ENCODE measurements at places on chromosomes 1 and 21. TPM values are rescaled to one million over a fixed set of nuclear protein-coding genes. Genes with fewer than 3 reads are reported as not detected.

DNA sequence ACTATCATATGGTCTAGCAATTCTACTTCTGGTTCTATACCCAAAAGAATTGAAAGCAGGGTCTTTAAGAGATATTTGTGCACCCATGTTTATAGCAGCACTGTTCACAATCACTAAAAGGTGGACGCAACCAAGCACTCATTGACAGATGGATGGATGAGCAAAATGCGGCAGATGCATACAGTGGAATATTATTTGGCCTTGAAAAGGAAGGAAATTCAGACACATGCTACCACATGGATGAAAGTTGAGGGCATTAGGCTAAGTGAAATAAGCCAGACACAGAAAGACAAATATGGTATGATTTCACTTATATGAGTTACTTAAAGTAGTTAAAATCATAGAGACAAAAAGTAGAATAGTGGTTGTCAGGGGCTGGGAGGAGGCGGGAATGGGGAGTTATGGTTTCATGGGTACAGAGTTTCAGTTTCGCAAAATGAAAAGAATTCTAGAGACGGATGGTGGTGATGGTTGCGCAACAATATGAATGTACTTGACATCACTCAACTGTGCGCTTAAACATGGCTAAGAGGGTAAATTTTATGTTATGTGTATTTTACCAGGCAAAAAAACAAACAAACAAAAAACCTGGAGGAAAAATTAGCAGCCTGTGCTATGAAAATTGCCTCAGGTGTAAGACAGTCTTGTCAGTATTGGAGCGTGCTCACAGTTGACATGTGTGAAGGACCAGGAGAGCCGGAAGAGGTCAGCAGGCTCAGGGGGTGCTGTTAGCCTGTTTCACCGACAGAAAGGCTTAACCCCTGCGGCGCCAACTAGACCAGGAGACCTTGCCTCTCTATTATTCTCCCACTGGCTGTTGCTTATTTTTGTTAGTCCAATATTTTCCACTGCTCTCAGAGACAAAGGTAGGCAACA, 26.5 kb downstream of the CD247 start:
- no peak for DNase-seq

GRCh38 chr1:115507901-115508300, 133.9 kb upstream of the VANGL1 start:
- DNase-seq: no peak

The C1orf141 gene
- polyA plus RNA-seq: not detected

The DEGS1 gene
- 60.1 TPM for polyA plus RNA-seq

The C1orf94 gene
- 14.3 TPM for polyA plus RNA-seq

DNA sequence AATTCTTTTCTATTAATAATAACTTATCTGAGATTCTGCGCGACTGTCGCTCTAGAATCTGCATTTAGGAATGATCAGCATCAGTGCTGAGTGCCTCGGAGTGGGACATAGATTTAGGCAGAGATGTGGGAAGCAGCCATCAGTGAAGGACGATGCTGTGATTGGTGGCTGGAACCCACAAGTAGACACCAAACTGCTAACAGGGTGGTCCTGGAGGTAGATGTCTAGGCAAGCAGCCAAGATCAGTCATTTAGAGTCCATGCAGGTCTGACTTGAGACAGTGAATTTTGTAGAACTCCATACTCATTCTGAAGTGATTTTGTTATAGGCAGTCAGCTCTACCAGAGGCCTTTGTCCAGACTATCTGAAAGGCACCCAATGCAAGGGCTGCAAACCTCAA, 51.8 kb upstream of the LYST start:
- no peak for DNase-seq

The DDAH1 gene
- 12.4 TPM for polyA plus RNA-seq

DNA sequence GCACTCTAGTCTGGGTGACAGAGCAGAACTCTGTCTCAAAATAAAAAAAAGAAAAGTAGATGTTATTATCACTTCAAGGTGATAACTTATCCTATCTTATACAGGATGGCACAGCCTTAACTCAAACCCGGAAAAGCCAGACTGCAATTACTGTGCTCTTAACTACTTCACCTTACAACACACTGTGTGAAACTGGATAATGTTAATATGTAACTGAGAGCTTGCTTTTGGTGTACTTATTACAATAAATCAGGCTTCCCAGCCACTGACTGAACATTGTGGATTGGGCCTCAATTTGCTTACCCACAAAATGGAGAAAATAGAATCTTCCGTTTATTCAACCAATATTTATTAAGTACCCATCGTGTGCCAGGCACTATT, 1.4 kb downstream of the ORC1 start:
- no peak for DNase-seq

The NBPF6 gene
- not detected for polyA plus RNA-seq

The AGT gene
- 0.27 TPM for polyA plus RNA-seq

The FAM177B gene
- polyA plus RNA-seq: 0.06 TPM

The INSRR gene
- 0.02 TPM for polyA plus RNA-seq

- DNase-seq: no peak
Measured at GRCh38 chr1:59367301-59368007, 70.6 kb downstream of the FGGY start.

DNA sequence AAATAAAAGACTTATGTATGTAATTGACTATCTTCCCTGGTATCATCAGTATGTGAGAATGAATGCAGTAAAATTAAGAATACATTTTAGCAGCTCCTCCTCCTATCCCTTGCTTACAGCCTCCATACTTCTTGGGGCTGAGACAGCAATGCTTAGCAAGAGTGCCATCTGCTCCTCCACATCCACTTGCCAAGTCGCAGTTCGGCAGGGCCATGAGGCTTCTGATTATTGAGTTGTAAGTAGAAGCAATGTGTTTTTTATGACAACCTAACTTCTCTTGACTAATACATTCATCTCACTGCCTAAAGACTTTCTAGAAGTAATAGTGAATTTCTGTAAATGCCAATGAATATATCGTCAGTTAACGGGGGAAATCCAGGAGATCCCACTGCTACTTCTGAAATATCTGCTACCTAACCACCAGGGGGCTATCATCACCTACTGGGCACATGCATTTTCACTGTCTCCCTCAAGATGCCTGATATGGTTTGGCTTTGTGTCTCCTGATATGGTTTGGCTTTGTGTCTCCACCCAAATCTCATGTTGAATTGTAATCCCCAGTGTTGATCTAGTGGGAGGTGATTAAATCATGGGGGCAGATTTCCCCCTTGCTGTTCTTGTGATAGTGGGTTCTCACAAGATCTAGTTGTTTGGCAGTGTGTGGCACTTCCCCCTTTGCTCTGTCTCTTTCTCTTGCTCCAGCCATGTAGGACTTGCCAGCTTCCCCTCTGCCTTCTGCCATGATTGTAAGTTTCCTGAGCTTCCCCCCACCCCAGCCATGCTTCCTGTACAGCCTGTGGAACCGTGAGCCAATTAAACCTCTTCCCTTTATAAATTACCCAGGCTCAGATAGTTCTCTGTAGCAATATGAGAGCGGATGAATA, 59.6 kb downstream of the EXTL2 start:
- no peak for DNase-seq

DNA sequence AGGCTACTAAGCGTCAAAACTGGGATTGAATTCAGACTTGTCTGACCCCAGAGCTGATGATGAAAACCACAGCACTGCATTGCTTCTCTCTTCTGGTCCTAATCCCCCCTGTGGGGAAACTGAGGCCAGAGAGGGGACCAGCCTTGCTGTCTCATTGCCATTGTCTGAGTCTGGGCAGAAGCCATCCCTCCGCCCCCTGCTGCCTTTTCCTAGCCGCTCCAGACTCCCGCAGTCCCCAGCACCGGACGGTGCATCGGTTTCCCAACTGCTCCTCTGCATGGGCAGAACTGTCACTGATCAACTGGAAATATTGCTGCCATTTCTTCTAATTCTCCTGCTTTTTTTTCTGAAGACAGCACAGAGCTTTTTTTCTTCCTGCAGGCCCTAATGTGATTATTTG, 157.4 kb downstream of the ACTL8 start:
- DNase-seq: no peak

DNA sequence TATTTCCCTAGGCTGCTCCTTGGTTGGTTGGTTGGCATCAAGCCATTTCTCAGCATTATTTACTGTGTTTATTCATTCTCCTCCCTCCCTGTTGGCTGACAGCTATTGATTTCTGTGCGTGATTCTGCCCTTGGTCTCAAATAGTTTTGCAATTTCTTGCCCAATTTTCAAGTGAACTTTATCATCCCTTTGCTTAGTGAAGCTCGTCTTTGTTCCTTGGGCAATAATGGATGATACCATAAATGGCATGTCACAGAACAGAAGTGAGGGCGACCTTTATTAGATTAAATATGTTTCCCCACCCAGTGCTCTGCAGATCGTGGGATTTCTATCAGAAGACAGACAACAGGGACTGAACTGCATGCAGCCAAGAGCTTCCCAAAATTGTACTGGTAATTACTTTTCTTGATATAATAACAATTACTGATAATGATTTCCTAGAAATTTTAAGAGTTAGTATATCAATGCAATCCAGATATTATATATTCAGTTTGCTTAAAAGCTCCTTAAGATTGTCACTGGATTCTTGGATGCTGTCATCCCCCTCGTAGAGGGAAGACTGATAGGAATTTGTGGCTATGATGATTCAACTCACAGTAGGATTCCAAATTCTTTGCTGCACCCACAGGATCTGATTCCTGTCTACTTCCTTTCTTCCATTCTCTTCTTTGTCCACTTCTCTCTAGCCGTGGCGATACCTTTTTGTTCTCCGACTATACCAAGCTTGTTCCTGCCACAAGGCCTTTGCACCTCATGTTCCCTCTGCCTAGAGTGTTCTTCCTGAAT, 122.1 kb upstream of the KAZN start:
- DNase-seq: no peak

DNA sequence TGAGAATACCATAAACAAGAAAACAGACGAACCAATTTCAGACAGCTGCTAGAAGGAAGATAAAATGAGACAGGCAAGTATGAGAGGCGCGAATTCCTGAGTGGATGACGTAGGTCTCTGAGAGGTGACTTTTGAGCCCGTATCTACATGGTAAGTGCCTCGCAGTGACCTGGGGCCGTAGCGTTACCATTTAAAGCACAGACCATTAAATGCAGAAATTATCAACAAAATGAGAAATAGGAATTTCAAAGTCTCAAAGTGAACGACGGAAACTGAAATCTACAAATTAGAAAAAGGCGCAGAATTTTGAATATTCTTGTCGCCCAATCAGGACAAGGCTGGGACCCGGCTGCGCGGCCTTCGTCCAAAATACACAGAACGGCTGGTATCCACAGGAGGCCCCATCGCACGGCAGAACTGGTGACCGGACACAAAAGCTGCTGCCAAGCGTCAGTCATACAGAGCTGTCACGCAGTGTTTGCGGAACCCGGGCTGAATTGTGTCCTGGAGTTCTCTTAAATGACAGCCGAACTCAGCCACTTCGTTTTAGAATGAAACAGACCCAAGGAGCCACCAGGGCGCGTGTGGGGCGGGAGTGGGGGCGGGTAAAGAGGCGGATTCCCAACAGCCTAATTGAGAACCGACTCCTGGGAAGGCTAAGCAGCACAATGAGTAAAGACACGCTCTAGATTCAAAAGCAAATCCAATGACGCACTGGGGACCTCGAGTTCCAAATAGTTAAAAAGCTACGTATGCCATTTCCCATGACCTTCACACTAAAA, 13.8 kb upstream of the BOLA1 start:
- no peak for DNase-seq

DNA sequence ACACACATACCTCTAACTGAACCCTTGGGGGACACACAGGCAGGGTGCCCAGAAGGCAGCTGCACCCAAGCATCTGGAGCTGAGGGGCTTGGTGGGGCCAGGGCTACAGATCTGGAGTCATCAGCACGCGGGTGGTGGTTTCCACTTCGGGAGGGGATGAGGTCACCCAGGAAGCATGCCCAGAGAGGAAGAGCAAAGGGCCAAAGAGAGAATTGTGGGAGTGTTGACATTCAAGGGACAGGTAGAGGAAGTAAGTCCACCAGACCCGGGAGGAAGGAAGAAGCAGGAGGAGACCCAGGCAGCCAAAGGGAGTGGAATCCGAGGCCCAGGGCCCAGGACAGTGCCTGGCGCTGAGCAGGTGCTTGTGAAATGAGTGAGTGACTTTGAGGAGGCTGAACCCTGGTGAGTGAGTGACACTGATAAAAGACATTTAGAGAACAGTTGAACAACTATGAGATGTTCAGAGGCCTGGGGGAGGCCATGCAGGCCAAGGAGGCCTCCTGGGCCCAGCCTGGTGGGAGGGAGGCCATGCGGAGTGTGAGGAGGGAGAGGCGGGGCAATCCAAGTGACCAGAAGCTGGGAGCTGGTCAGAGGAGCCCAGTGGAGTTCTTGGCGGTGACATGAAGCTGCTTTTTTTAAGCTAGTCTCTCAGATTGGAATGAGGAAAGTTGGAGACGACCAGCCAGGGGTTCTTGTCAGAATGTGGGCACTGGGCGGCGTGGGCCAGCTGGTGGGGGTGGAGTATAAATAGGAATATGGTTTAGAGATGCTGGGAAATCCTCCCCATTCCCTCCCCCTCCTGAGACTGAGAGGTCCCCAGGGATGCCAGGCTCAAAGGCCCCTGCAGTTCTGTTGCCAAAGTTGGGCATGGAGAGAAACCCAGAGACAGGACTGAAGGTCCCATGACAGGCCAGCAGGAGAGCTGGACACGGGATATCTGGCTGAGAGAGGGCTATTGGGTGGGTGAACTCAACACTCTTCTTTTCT, 7.9 kb downstream of the CDK18 start:
- DNase-seq: no peak

GRCh38 chr1:56295949-56296929, 283.1 kb downstream of the PLPP3 start:
- DNase-seq: no peak

DNA sequence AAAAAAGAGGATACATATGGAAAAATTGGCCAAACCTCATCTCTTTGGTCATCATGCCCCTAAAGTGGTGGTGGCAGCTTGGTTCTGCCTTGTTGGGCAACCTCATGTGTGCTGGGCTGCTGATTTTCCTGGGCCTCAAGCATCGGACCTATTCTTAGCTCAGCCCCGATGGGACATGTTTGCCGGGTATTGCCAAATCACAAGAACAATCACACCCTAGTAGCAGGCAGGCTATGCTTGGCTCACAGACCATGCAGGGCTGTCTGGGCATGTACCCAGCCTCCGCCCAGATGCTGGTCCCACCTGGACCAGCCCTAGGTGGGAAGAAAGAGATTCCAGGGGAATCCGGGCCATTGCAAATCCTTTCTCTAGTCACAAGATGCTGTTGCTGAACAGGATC, 189.4 kb upstream of the FGGY start:
- DNase-seq: no peak

DNA sequence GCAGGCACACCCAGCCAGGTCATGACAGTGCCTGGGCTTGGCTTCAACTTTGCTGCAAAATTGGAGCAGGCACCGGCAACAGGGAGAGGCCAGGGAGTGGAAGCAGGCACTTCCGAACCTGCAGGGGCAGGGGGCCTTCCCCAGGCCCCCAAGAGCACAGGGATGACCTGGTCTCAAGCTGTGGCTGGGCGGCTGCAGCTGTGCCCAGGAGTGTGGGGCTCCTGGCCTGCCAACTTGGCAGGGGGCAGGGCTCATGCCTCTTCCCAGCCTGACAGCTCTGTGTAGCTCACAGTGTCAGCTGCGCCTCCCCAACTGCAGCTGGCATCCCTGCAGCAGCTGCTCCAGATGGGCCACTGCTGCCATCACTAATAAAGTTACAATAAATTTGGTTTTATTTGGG, 51.5 kb upstream of the SCYL3 start:
- no peak for DNase-seq

GRCh38 chr1:89770391-89770790, 50.4 kb upstream of the LRRC8D start:
- DNase-seq: no peak
